ENCODE measurements at places on chromosomes 3 and 15.

DNA sequence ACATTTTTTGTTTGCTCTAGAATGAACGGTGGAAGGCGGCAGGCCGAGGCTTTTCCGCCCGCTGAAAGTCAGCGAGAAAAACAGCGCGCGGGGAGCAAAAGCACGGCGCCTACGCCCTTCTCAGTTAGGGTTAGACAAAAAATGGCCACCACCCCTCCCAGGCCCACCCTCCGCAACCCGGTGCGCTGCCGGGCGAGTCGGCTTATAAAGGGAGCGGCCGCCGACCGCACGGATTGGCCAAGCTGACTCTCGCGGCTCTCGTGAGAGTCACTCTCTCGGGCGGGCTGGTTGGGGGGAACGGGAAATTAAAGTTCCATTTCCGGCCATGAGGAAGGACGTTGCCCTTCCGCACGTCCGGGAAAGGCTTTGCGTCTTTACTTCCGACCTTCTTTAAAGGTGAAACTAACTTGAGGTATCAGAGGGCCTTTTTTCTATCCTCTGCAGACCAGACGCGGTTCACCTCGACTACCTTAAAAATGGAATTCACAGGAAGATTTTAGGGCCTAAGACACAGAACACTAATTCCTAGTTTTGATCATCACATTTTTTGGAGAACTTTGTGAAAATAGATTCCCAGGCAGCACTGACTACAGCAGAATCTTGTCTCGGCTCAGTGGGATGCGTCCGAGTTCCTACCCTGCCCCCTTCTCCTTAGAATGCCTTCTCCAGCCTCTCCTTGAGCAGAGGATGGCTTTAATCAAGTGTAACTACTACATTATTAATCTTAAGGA, at the start of gene TERC:
TSS of gene TERC (minus strand) at position 179 of the 731 bp plus-strand sequence.
- DNase-seq, result peak; percentile 92
- H3K4me1 ChIP-seq, result peaks cover 39% of the 10 kb centered on the region
- H3K4me3 ChIP-seq, result peak within 1 kb of the TSS; percentile 96
- H3K27ac ChIP-seq, result peak within 1 kb of the TSS; percentile 97
- H3K36me3 ChIP-seq, result peaks cover 2% of the 10 kb centered on the region
- peaks cover 3% of the 10 kb centered on the region for H3K27me3 ChIP-seq

GRCh38 chr3:186996356-186996755, 66.0 kb downstream of the ST6GAL1 start:
- H3K4me3 ChIP-seq, result peak overlapping the region; percentile 7
- no peaks in the 10 kb centered on the region for H3K27me3 ChIP-seq
- no peak for DNase-seq
- H3K36me3 ChIP-seq, result peaks cover 21% of the 10 kb centered on the region
- H3K4me1 ChIP-seq, result peaks cover 58% of the 10 kb centered on the region

GRCh38 chr15:49888323-49888693, 230.7 kb downstream of the ATP8B4 start:
- H3K4me1 ChIP-seq, result no peaks in the 10 kb centered on the region
- H3K4me3 ChIP-seq, result no peak overlapping the region
- DNase-seq, result no peak
- H3K27ac ChIP-seq, result no peak overlapping the region
- no peaks in the 10 kb centered on the region for H3K27me3 ChIP-seq

- H3K4me1 ChIP-seq, result peaks cover 29% of the 10 kb centered on the region
- H3K36me3 ChIP-seq, result no peaks in the 10 kb centered on the region
Observed at GRCh38 chr15:39922462-39923092, 2.5 kb upstream of the GPR176 start.

DNA sequence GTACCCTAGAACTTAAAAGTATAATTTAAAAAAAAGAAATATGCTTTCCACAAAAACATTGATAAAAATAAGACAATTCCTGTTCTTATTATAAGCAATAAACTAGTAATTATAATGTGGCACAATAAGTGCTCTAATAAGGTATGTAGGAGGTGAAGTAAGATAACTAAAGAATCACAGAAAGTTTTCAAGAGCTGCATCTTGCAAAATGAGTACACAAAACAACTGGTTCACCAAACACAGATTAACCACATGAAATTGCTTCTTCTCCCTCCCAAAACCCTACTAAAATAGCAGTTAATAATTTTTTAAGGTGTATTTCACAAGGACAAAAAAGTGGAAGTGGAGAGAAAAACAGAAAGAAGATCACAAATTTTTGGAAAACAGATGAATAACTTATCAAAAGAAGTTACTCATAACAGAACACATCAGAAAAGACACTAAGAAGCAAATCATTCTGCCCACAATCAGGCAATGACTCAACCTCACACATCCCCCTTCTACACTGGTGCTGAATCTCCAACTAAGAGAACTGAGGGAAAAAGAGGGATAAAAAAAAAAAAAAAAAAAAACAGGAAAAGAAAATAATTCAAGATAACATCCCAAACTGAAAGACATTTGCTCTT, 64.2 kb downstream of the TBC1D5 start:
- H3K4me1 ChIP-seq, result peaks cover 14% of the 10 kb centered on the region
- H3K36me3 ChIP-seq, result peaks cover 6% of the 10 kb centered on the region
- H3K27me3 ChIP-seq, result no peaks in the 10 kb centered on the region

DNA sequence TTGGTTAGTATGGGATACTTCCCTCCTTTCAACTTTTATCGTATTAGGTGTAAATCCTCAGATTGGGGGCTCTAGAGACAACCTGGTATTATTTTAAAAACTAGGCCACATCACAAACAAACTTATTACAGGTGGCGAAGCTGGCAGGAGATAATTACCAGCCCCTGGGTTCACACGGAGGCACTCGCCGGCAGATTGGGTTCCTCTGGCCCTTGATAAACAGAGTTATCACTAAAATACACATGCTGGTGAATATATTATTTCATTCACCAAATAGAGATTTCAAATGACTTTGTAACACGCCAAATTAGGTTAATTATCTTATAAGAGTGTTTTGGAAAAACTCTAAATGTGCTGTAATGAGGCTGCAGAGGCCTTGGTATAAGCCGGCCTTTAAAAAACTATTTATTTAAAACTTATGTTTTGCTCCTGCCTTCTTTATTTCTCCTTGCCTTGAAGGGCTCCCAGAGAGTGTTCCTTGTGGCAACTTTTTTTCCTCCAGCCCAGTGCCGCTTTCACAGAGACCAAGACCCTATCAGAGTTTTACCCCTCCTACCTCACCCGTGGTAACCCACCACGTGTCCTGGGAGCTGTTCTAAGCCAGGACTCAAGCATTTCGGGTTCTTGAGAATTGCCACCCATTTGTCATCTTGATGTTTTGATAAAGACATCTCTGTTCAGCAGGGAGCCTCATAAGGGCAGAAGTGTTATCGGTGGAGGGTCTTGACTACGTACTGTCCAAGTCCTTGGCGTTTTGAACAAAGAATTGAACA, 468.6 kb upstream of the CFAP20DC start:
- no peak overlapping the region for H3K27ac ChIP-seq
- H3K4me1 ChIP-seq, result peaks cover 3% of the 10 kb centered on the region

- DNase-seq, result no peak
- H3K4me1 ChIP-seq, result no peaks in the 10 kb centered on the region
- H3K4me3 ChIP-seq, result no peak overlapping the region
- no peaks in the 10 kb centered on the region for H3K36me3 ChIP-seq
Observed at GRCh38 chr3:160686955-160687535, 10.1 kb downstream of the ARL14 start.

- DNase-seq, result no peak
- H3K4me1 ChIP-seq, result peaks cover 5% of the 10 kb centered on the region
- H3K27me3 ChIP-seq, result peaks cover 4% of the 10 kb centered on the region
- no peak overlapping the region for H3K27ac ChIP-seq
Observed at GRCh38 chr15:70343961-70344621, 246.4 kb upstream of the TLE3 start.

- H3K4me3 ChIP-seq, result no peak overlapping the region
- no peak overlapping the region for H3K27ac ChIP-seq
- H3K36me3 ChIP-seq, result no peaks in the 10 kb centered on the region
- no peaks in the 10 kb centered on the region for H3K27me3 ChIP-seq
- DNase-seq, result no peak
- H3K4me1 ChIP-seq, result peaks cover 7% of the 10 kb centered on the region
Observed at GRCh38 chr3:127549826-127550467, 40.6 kb downstream of the TPRA1 start.

GRCh38 chr3:51304230-51304629, 80.9 kb upstream of the MANF start:
- H3K27me3 ChIP-seq, result peaks cover 1% of the 10 kb centered on the region
- H3K36me3 ChIP-seq, result peaks cover 7% of the 10 kb centered on the region
- H3K27ac ChIP-seq, result no peak overlapping the region
- DNase-seq, result no peak
- H3K4me3 ChIP-seq, result no peak overlapping the region

DNA sequence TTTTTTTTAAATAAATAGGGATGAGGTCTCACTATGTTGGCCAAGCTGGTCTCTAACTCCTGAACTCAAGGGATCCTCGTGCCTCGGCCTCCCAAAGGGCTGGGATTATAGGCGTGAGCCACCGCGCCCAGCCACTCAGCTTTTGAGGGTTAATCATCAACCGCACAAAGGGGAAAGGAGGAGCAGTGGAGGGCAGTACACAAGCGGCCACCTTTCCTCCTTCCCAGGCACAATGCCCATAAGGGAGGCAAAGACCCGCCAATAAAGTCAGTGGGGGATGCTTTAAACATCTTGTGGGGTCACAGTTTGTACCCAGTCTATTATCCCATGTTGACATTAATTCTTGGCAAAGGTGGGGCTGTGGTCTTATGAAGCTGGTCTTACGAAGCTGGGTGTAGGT, 32.4 kb downstream of the EHD4 start:
- H3K4me1 ChIP-seq, result peaks cover 56% of the 10 kb centered on the region
- H3K27me3 ChIP-seq, result no peaks in the 10 kb centered on the region
- H3K27ac ChIP-seq, result peak overlapping the region; percentile 83

DNA sequence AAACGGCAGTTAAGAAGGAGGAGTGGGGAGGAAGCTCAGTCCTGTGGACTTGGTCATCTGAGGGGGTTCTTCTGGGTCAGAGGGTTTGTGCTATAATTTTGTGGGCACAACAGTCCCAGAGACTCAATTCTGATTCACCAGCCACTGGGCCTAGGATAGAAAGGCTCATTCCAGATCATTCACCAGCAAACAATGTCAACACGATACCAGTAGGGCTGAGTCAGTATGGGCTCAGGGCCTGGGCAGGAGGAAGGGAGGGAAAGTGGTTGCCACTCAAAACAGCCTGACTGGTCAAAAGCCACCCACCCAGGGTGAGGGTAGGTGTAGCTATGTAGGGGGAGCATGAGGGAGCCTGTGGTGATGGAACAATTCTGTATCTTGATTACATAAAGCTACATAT, 86.9 kb upstream of the MEX3B start:
- H3K27ac ChIP-seq, result no peak overlapping the region
- no peaks in the 10 kb centered on the region for H3K27me3 ChIP-seq
- H3K4me1 ChIP-seq, result peaks cover 8% of the 10 kb centered on the region
- no peak for DNase-seq

DNA sequence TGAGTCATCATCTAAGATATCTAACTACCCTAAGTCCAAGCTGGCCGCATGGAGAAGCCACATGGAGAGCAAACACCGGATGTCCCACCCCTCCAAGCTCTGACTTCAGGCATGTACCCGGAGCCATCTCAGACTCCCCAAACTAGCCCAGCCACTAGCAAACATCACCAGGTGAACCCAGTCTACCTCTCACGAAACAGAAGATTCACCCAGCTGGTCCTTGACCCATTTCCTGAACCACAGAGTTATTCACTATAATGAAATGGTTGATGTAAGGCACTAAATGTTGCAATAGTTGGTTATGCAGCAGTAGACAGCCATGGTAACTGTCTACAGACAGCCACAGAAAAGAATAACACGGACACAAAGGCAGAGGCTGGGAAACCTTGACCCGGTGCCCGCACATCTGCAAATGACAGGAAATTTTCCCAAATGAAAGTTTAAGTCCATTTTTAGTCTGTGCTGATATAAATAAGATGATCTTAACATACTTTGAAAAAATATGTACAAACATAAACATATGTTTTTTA, 265.5 kb upstream of the ATP10A start:
- H3K27me3 ChIP-seq, result peaks cover 7% of the 10 kb centered on the region
- no peak for DNase-seq
- H3K4me3 ChIP-seq, result no peak overlapping the region
- no peaks in the 10 kb centered on the region for H3K36me3 ChIP-seq

DNA sequence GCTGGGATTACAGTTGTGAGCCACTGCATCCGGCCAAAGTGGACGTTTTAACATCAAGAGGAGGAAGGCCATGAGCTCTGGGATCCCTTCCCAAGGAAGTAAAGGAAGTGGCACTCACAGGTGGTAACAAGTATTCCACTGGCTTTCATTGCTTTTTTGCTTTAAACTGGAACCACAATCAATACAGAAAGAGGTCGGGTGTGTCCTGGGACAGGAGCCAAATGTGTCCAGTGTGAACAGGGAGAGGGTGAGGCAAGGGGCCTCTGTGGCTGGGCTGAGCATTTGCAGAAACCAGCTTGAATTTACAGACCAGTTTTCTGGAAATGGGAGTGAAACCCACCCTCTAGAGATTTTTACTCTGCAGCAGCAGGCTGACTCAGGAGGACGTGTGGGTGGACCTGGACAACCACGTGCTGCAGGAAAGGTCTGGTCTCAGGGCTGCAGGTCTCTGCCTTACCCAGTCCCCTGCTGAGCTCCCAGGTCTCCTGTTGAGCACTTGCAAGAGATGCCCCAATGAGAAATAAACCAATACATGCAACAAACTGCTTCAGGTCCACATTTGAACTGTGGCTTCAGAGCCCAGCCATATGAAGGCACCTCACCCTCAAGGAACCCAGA, 42.8 kb upstream of the TMEM115 start:
- H3K4me1 ChIP-seq, result no peaks in the 10 kb centered on the region
- no peak overlapping the region for H3K27ac ChIP-seq
- no peak overlapping the region for H3K4me3 ChIP-seq
- H3K36me3 ChIP-seq, result no peaks in the 10 kb centered on the region
- no peak for DNase-seq

- H3K36me3 ChIP-seq, result no peaks in the 10 kb centered on the region
- H3K27me3 ChIP-seq, result peaks cover 2% of the 10 kb centered on the region
- H3K4me3 ChIP-seq, result no peak overlapping the region
- H3K4me1 ChIP-seq, result no peaks in the 10 kb centered on the region
Observed at GRCh38 chr3:157830556-157831236, 275.5 kb downstream of the SHOX2 start.

All from activated naive CD8-positive, alpha-beta T cell treated with anti-CD3 and anti-CD28 coated beads, Interleukin-2, amount 50 U/mL, for 24 hours (primary cell).